ENCODE measurements at places on chromosomes 7 and 10. TPM values are rescaled to one million over a fixed set of nuclear protein-coding genes. Genes with fewer than 3 reads are reported as not detected.

- DNase-seq: no peak
- peaks cover 18% of the 10 kb centered on the region for H3K27me3 ChIP-seq
- H3K4me1 ChIP-seq: no peaks in the 10 kb centered on the region
- H3K27ac ChIP-seq: no peak overlapping the region
These were observed 72.0 kb downstream of the KCNMA1 start for GRCh38 chr10:77565590-77566023.

DNA sequence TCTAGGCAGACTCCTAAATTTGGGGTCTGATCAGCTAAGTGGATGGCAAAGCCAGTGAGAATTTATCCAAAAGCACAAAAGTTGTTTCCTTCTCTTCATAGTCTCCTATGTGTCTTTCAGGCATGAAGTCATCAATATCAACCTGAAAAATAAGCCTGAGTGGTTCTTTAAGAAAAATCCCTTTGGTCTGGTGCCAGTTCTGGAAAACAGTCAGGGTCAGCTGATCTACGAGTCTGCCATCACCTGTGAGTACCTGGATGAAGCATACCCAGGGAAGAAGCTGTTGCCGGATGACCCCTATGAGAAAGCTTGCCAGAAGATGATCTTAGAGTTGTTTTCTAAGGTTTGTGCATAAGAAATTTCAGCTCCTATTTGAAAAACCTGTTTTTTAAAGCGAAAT is 4.8 kb downstream of the GSTO1 start:
- peak overlapping the region; percentile 70 for H3K27ac ChIP-seq
- peaks cover 47% of the 10 kb centered on the region for H3K36me3 ChIP-seq
- peaks cover 57% of the 10 kb centered on the region for H3K4me1 ChIP-seq
- H3K27me3 ChIP-seq: no peaks in the 10 kb centered on the region

DNA sequence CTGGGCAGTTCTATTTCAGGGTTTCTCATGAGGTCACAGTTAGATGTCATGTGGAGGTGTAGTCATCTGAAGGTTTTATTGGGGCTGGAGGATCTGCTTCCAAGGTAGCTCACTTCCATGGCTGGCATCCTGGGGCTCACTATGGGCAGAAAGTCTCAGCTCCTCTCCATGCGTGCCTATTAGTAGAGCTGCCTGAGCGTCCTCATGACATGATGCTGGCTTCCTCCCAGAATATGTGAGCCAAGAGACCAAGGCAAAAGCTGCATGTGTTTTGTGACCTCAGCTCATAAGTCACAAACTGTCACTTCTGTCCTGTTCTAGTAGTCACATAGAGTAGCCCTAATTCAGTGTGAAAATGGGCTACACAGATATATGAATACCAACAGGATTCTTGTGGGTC is 524.4 kb downstream of the SUGCT start:
- no peak overlapping the region for H3K4me3 ChIP-seq
- no peaks in the 10 kb centered on the region for H3K4me1 ChIP-seq
- no peak for DNase-seq
- H3K27me3 ChIP-seq: no peaks in the 10 kb centered on the region

DNA sequence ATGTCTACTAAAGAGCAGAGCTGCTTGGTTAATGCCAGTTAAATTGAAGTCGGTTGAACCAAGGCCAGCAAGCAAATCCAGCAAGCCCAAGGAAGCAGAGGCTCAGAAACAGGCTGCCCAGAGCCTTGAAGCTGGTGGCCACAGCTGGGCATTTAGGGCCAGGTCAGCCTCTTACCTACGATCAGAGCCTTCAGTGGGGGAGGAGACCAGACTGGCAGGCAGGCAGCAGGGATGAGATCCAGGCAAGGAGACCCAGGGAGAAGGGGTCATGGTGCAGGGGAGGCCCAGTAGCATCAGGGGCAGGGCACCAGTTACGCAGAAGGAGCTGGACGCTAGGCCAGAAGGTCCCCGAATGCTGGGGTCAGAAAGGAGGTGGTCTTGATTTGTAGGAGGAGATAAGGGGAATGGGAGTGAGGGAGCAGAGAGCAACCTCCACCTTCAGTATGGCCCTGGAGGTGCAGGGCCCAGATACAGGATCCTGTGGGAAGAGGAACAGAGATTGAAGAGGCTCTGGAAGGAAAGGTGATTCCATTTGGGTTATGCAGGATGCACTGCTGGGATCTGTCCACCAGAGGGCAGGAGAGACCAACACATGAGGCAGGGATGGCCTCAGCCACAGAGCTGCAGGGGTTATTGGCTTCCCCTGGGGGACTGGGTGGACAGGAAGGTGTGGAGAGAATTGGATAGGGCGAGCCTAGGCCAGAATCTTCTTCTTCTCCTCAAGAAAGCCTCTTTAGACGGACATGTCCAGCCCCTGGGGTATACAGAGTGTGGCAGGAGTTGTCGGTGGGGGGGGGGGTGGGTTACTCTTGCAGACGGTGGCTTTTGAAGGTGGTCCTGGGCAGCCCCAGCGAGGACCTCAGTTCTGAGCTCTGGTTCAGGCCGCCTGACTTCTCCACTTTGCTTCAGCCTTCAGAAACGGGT is 132.6 kb upstream of the PODXL start:
- H3K27me3 ChIP-seq: peaks cover 10% of the 10 kb centered on the region
- no peak overlapping the region for H3K27ac ChIP-seq
- H3K4me1 ChIP-seq: peaks cover 6% of the 10 kb centered on the region

DNA sequence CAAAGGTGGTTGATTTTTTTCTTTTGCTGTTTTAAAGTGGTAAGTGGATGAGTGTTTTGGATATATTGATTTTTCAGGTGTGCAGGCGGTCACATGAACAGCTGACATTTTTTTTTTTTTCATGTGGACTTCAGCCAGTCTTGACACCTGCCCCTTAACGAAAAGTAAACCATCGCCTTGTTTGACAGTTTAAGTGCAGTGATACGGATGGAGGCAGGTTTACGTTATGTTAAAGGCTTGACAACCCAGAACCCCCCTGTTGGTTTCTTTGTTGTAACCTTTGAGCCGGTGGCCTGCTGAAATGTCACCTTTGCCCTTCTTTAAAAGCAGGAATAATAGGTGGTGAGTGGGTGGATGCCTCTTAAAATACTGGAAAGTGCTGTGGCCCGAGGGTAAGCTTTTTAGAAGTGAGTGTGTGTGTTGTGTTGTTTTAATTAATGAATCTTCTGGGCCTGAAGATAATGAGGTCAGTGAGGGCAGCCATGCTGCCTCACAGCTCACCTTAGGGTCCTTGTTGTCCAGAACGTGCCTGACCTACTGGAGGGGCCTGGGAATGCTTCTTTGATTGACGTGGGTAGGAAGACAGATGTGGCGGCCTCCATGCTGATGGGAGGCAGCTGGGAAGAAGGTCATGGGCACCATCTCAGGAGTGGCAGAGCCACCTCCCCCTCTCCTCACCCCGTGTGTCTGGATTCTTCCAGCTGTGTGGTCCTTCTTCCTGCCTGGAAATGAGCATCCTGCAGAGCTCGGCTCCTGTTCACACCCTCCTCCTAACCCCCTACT is 69.8 kb downstream of the TCF7L2 start:
- H3K4me1 ChIP-seq: no peaks in the 10 kb centered on the region
- H3K4me3 ChIP-seq: no peak overlapping the region
- H3K27me3 ChIP-seq: peaks cover 30% of the 10 kb centered on the region
- no peaks in the 10 kb centered on the region for H3K36me3 ChIP-seq
- no peak for DNase-seq

- no peak for DNase-seq
- no peak overlapping the region for H3K4me3 ChIP-seq
- no peaks in the 10 kb centered on the region for H3K27me3 ChIP-seq
These were observed 36.9 kb upstream of the FAM20C start for GRCh38 chr7:155469-155900.

DNA sequence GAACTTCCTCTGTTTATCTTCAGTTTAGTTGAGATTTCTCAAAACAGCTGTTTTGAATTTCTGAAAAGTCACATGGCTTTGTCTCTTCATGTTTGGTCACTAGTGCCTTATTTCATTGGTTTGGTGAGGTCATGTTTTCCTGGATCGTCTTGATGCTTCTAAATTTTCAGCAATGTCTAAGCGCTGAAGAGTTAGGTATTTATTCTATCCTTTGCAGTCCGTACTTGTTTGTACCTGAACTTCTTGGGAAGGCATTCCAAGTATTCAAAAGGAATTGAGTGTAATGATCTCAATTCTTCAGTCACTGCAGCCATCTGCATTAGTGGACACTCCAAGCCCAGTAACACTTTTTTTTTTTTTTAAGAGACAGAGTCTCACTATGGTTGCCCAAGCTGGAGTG is 67.7 kb downstream of the HERC4 start:
- H3K4me1 ChIP-seq: no peaks in the 10 kb centered on the region
- no peak overlapping the region for H3K27ac ChIP-seq
- H3K4me3 ChIP-seq: no peak overlapping the region

- H3K4me3 ChIP-seq: no peak overlapping the region
- H3K27ac ChIP-seq: no peak overlapping the region
- H3K27me3 ChIP-seq: peaks cover 29% of the 10 kb centered on the region
- DNase-seq: no peak
These were observed 3.6 kb upstream of the TLL2 start for GRCh38 chr10:96517284-96517683.

GRCh38 chr10:127963136-127963535 is 56.2 kb downstream of the PTPRE start:
- no peak for DNase-seq
- no peak overlapping the region for H3K4me3 ChIP-seq
- H3K36me3 ChIP-seq: no peaks in the 10 kb centered on the region
- no peaks in the 10 kb centered on the region for H3K4me1 ChIP-seq
- peaks cover 13% of the 10 kb centered on the region for H3K27me3 ChIP-seq

DNA sequence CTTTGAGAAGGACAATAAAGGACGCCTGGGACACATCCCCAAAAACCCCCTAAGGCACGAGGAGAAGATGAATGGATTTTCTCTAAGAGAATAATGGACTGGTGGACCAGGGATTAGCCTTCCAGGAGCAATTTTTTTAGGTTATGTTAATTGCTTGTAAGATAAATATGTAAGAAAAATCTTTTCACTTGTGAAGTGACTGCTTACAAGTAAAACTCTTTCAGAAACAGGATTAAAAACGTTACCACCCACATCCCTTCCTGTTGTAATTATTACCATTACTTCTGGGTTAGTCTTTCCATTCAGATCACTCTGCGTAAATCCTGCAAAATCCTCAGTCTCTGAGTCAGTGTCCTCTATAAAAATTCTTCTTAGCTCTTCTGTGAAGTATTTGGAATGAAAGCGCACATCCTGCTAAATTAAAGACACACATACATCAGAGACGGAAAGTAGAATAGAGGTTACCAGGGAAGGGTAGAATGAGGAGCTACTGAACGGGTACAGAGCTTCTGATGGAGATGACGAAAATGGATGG is 34.3 kb downstream of the CDCA7L start:
- peaks cover 39% of the 10 kb centered on the region for H3K36me3 ChIP-seq
- no peak for DNase-seq
- H3K27me3 ChIP-seq: no peaks in the 10 kb centered on the region

DNA sequence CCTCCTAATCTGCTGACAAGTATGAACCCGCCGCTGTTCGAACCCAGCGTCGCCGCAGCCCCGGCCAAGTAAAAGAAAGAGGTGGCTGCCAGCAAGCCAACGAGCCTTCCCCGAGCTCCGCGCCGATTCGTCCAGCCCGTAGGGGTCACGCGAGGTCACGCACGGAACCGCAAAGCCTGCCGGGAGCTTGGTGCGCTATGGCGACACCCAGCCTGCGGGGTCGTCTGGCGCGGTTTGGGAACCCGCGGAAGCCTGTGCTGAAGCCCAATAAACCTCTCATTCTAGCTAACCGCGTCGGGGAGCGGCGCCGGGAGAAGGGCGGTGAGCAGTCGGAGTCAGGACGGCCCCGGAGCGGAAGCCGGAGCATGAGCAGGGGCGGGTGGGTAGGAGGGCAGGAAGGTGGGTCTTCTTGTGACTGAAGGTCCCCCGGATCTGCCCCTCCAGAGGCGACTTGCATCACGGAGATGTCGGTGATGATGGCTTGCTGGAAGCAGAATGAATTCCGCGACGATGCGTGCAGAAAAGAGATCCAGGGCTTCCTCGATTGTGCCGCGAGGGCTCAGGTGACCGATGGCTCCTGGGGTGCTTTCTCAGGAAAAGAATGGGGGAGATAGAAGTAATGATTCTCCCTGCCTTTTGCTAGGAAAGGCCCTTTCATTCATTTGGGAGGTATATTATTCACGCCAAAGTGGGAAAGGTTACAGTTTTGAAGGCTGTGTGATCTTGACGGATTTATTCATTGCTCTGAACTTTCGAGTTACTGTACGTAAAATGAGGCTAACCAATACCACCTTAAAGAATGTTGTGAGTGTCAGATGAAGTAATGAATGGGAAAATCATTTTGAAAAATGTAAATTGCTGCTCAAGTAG is at the start of gene CHCHD1:
Gene CHCHD1, plus strand, starts transcription at position 170 of the 870 bp plus-strand sequence. Its CDS starts 28 bp downstream, at position 198.
- peaks cover 40% of the 10 kb centered on the region for H3K4me1 ChIP-seq
- H3K27me3 ChIP-seq: no peaks in the 10 kb centered on the region
- peaks cover 11% of the 10 kb centered on the region for H3K36me3 ChIP-seq

GRCh38 chr10:35700487-35700882 is 58.4 kb upstream of the FZD8 start:
- H3K4me1 ChIP-seq: no peaks in the 10 kb centered on the region
- H3K36me3 ChIP-seq: no peaks in the 10 kb centered on the region
- H3K4me3 ChIP-seq: no peak overlapping the region

- no peak overlapping the region for H3K27ac ChIP-seq
- no peaks in the 10 kb centered on the region for H3K27me3 ChIP-seq
- DNase-seq: no peak
- no peaks in the 10 kb centered on the region for H3K36me3 ChIP-seq
These were observed 73.0 kb downstream of the NEUROD6 start for GRCh38 chr7:31267486-31267885.

DNA sequence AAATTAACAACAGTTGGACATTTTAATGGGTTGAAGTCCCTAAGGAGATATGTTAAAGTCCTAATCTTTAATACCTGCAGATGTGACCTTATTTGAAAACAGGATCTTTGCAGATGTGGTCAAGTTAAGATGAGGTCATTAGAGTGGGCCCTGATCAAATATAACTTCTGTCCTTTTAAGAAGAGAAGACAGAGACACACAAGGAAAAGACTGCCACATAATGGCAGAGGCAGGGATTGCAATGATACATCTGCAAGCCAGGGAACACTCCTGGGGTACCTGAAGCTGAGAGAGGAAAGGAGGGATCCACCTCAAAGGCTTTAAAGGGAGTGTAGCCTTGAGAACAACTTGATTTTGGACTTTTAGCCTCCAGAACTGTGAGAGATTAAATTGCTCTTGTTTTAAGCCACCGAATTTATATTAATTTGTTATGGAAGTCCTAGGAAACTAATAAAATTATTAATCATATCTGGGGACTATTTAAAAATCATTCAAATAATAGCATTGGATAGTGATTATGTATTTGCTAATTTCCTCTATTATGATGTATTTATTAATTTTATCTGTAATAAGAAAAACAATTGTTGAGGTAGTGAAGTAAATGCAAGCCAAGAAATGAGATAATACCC is 700.0 kb upstream of the PCDH15 start:
- H3K36me3 ChIP-seq: no peaks in the 10 kb centered on the region
- no peak overlapping the region for H3K4me3 ChIP-seq

GRCh38 chr7:44072364-44073231 is 7.2 kb upstream of the PGAM2 start:
- peaks cover 20% of the 10 kb centered on the region for H3K4me1 ChIP-seq
- H3K27ac ChIP-seq: peak overlapping the region; percentile 21
- no peaks in the 10 kb centered on the region for H3K27me3 ChIP-seq
- H3K36me3 ChIP-seq: peaks cover 6% of the 10 kb centered on the region

GRCh38 chr10:124791547-124792348 is at the start of gene EEF1AKMT2:
TSS of gene EEF1AKMT2 (minus strand) at chr10:124791887. CDS start at chr10:124791833, 54 bp downstream.
- H3K4me1 ChIP-seq: peaks cover 18% of the 10 kb centered on the region
- no peaks in the 10 kb centered on the region for H3K27me3 ChIP-seq
- peak within 1 kb of the TSS; percentile 98 for H3K27ac ChIP-seq

The ERVW-1 gene
- not detected for total RNA-seq

The CNPY1 gene
- total RNA-seq: not detected

The VWA2 gene
- not detected for total RNA-seq

The FAM25G gene
- total RNA-seq: not detected

The EIF4H gene
- 264 TPM for total RNA-seq

The PPP1R3C gene
- total RNA-seq: 0.11 TPM

The JMJD1C gene
- total RNA-seq: 91.9 TPM

The GTF2IRD2 gene
- 18.0 TPM for total RNA-seq

The PRLHR gene
- total RNA-seq: not detected
